ENCODE measurements at places on chromosomes 3 and 15.
A peak's percentile ranks its signal among the peaks of the same experiment; 100 is the strongest.

GRCh38 chr3:101020351-101021015 is 27.3 kb upstream of the ABI3BP start:
- no peak for DNase-seq

GRCh38 chr15:58929891-58930416 is 3.5 kb downstream of the SLTM start:
- DNase-seq = no peak

DNA sequence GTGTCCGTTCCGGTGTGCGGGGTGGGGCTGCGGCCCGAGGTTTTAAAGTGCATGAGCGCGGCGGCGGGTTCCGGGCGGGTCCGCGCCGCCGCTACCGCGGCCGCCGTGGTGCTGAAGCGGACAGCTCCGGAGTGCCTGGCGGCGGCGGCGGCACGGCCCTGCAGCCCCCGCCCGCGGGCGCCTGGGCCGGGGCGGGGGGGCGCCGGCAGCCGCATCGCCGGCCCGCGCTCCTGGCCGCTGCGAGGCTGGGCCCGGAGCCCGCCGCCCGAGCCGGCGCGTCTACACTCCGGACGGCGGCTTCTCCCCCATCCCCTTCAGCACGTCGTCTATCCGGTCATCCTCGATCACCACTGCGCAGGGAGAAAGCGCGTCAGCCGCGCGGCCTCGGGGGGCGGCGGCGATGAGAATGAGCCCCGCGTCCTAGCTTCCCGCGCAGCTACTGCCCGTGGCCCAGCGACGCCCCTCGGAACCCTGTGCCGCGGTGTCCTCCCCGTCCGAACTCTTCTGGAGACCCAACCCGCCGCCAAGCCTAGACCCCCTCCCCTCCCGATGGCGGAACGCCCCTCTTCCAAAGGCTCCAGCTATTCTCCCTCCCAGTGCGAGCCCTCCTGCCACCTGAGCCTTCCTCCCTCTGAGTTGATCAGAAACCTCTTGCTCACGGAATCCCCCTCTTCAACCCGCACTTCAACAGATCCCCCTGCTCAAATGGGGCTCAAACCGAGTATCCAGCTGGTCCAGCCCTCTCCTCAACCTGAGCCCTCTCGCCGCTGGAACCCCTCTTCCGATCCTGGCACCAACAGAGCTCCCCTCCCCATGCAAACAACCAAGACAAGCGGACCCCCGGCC is 1.3 kb downstream of the CAMK2N2 start:
- peak; percentile 15 for DNase-seq

GRCh38 chr3:27201492-27201891 is 167.7 kb downstream of the NEK10 start:
- DNase-seq = no peak

- no peak for DNase-seq
Measured at GRCh38 chr3:9970020-9970652, 16.5 kb downstream of the EMC3 start.
